ENCODE measurements at places on chromosomes 7 and 10.

- no peak for DNase-seq
Measured at GRCh38 chr7:132386201-132386681, 190.0 kb downstream of the PLXNA4 start.

DNA sequence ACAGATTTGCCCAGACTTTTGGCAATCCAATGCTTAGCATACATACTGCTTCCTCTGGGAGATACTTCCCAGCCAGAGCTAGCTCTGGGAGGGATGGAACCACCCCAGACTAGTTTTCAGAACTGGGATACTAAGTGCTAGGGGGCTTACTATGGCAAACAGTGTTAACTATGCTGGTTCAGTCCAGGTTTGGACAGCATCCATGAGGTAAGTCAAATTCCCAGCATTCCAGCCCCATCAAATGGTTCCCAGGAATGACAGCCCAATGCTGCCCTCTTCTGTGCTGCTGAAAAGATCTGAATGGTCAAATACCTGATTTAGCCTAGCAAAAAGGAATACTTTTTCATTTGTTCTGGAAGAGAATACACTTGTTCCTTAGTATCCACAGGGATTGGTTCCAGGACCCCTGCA lies 141.7 kb upstream of the CCDC6 start:
- no peak for DNase-seq

DNA sequence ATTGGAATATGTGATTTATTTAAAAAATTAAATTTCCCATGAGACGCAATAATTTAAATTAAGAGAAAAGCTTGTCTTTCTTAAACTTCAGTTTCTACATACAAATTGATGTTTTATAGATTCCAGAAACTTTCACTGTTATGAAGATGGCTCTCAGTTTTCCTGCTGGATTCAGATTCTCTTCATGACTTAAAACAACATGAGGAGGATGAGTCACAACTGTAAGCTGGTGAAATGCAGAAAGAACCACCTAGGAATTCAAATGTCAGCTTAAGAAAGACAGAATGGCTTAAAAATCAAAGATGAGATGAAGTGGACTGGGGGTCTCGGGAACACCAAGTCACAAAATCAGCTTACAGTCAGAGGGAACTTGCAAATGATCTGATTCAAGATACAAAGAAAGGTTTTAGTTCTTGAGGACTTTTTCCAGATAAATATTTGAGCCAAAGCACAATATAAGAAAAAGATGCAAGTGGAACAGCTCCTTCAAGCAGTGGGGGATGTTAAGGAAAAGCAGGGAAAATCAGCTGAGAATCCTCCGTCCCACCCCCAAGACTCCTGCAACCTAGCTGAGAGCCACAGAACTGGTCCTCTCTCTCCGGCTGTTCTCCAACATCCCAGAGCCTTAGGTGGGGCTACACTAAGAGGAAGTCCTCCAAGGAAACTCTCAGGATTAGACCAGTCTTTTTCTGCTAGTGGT lies 279.8 kb downstream of the KCNMA1 start:
- peak; percentile 79 for DNase-seq

GRCh38 chr7:121480058-121480457 lies 84.0 kb upstream of the FAM3C start:
- DNase-seq: peak; percentile 80

- DNase-seq: no peak
Measured at GRCh38 chr10:130215151-130215930, 79.2 kb downstream of the GLRX3 start.

GRCh38 chr10:97518301-97519043 lies 19.7 kb downstream of the UBTD1 start:
- peak; percentile 26 for DNase-seq

GRCh38 chr7:142414135-142414534 lies 156.3 kb upstream of the PRSS58 start:
- DNase-seq: no peak

DNA sequence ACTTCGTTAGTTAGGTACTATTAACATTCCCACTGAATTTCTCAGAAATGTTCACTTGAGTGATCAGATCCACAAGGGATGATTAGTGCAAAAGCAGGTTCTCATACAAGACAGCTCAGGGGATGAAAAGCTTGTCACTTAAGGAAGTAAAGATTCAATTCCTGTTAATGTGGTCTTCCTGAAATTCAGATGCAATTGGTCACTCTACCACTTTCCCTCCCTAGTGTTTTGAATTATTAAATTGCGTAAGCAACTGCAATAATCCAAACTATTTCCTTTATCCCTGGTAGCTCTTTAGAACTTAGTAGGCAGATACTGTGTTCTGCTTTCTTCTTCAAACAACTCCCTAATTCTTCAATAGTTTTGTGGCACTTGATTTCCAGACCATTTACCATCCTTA lies 121.4 kb downstream of the MAGI2 start:
- DNase-seq: peak; percentile 55

DNA sequence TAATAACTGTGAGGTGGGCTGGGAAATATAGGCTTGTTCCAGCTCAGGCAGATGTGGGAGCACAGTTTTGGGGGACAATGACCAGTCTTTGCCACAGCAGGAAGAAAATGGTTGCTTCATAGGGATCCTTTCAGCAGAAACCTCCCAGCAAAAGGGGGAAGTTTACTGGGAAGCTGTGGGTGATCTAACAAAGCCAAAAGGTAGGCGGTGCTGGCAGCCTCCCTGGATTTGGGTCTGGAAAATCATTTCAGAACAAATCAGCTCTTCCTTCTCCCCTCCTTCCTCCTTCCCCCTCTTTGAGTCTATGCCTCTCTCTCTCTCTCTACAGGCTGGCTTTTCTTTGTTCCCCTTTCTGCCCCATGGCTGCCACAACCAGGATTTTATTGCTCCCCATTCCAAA lies 16.2 kb downstream of the RPS24 start:
- DNase-seq: no peak

GRCh38 chr10:48444861-48445841 lies 138.7 kb downstream of the MAPK8 start:
- no peak for DNase-seq

DNA sequence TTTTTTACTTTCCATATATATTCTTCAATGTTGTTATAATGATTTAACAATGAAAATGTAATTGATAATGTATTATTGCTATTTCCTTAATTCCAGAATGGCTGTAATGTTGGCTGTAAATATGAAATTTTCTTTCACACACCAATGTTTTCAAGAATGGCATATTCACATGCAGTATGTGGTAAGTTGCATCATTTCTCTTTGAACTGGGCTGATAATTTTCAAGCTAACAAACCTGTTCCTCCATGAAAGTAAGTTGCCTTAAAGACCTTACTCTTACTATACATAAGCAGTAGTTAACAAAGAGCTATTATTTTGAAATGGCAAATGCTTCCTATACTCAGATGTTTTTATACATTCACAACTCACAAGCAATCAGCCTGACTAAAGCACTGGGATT lies 154.5 kb downstream of the TMEM168 start:
- DNase-seq: no peak

DNA sequence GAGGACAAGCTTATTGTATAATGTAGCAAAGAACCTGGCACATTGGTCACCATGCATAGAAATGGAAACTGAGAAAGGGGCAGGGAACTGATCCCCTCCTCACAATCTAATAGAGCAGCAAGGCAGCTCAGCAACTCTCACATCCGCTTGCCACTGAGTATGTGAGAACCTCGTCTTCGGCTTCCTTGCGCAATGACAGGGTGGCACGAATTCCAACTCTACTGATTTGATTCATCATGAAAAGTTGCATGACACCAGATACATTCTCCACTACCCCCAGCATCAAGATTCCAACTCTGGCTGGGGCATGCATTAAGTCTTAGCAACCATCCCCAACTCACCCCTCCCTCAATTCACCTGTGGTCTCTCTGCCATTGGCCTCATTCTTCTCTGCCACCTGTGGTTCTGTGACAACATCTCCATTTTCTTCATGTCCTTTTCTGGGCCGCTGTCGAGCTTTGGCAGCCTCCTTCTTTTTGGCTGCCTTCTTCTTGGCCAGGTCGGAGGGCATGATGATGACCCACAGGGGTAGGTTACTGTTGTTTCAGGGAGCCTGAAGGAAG lies 976 bp downstream of the ABCF2 start:
- no peak for DNase-seq

GRCh38 chr10:27252267-27253000 lies 11.8 kb upstream of the ACBD5 start:
- DNase-seq: peak; percentile 52

DNA sequence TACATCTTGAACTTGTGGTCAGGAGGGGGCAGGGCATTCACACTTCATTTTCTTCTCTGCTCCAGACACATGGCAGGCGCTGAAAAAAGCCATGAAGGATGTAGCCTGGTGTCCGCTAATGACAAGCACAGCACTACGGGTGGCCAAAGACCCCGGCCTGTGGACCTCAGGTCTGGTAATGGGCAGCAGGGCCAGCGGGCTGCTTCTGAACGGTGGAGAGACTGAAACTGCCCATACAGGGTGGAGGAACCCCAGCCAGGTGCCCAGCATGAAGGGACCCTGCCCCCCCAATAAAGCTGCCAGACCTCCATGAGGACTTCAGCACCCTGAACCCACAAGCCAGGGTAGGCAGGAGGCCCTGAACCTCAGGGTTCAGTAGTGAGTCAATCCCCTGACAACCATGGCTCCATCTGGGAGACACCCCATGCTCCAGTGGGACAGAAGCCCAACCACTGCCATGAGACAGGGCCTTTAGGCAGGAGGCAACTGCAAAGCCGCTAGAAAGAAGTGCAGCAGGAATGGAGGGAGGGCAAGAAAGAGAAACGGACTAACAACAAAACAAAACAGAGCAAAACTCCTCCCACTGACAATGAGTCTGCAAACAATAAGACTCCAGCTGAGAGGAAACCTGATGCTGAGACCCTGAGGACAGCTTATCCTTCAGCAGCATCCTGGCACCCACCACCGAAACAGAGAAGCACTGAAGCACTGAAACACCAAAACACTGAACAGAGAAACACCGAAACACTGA lies 140.2 kb upstream of the PPP2R2D start:
- no peak for DNase-seq

GRCh38 chr10:98951269-98952000 lies 284.2 kb downstream of the HPSE2 start:
- no peak for DNase-seq

GRCh38 chr7:24756545-24757352 lies 515 bp downstream of the GSDME start:
- no peak for DNase-seq

GRCh38 chr10:74822101-74822500 lies 4.3 kb upstream of the KAT6B start:
- no peak for DNase-seq

DNA sequence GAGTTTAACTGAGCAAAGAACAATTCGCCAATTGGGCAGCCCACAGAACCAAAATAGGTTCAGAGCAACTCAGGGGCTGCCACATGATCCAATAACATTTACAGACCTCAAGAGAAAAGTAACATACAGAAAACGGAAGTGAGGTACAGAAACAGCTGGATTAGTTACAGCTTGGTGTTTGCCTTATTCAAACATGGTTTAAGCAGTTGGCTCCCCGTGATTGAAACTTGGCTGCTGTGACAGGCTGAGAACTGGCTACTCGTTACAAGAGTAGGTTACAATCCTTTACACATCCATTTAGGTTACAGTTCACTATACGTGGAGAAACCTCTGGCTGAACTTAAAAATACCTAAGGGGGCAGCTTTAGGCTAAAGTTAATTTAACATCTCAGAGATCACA lies 673.1 kb upstream of the PHF14 start:
- DNase-seq: no peak

GRCh38 chr7:15305002-15305600 lies 256.7 kb downstream of the AGMO start:
- peak; percentile 85 for DNase-seq

GRCh38 chr7:114903131-114903530 lies 18.8 kb upstream of the MDFIC start:
- no peak for DNase-seq

DNA sequence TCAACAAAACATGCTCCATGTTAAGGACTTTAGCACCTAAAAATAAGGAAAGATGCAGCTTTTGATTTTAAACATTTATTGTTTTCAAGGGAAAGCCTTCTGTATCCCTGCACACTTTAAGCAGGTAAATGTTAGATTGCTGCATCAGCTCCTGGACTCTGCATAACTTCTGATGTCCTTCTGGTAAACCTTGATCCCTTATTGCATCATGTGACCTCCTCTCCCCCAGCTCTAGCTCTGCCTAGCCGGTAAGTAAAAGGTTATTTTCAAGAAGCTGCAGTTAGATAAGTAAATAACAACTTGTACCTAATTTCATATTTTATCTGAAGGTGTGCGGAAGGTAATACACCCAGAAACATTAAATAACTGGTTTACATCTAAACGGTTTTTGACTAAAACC lies 37.5 kb downstream of the PDK4 start:
- DNase-seq: no peak
